ENCODE measurements at places on chromosomes 2 and 18.

DNA sequence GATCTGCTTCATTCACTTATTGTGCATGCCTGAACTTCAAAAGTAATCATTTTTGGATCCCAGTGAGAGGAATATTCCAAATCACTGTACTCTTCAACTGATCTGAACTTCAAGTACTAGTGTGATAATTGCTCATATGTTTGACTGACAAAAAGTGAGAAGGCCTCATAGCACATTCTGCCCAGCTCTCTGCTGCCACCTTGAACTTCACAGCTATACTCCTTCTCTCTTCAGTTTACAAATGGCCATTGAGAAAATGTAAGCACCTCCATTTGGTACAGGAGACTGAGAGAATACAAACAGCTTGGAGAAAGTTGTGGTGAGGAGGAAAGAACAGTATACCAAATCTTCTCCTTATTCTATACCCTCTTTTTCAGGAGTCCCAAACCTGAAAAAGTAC, 946.0 kb upstream of the CHAC2 start:
- no peak for DNase-seq

GRCh38 chr2:68284896-68285295, 32.6 kb upstream of the PPP3R1 start:
- DNase-seq = no peak

DNA sequence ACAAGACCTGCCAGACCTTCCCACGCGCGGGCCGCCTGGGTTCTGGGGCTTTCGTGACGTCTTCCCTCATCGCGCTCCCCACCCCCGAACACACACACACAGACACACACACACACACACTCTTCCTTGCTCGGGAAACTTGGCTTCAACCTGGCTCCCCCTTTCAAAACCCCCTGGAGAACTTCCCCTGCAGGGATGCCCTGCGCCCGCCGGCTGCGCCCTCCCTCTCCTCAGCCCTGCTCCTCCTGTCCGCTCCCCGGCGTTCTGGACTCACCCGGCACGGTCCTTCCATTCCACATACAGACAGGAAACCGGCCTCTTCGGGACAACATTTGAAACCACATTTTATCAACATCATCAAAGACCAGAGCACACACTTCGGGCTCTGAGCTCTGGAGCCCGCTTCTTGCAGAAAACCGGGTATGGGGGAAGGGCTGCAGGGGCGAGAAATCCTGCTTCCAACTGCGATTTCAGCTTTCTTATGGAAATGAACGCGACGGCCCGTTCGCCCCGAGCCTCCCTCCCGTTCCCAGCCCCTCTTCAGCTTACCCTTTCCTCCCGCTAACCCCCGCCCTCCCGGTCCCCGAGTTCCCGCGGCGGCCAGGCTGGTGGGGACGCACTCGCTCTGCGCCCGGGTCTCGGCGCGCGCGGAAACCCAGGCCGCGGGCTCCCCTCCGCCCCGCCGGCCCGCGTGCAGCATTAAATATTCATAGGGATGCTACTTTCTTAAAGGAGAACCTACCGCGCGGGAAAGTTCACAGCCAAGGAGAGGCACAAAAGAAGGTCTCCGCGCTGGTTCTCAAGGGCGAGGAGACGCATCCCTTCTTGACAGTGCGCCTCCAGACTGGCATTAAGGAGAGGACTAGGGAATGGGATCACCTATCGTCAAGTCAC, 18.3 kb downstream of the POU3F3 start:
- peak; percentile 61 for DNase-seq

- DNase-seq = no peak
Measured at GRCh38 chr18:69691008-69691760, 256.5 kb downstream of the CD226 start.

DNA sequence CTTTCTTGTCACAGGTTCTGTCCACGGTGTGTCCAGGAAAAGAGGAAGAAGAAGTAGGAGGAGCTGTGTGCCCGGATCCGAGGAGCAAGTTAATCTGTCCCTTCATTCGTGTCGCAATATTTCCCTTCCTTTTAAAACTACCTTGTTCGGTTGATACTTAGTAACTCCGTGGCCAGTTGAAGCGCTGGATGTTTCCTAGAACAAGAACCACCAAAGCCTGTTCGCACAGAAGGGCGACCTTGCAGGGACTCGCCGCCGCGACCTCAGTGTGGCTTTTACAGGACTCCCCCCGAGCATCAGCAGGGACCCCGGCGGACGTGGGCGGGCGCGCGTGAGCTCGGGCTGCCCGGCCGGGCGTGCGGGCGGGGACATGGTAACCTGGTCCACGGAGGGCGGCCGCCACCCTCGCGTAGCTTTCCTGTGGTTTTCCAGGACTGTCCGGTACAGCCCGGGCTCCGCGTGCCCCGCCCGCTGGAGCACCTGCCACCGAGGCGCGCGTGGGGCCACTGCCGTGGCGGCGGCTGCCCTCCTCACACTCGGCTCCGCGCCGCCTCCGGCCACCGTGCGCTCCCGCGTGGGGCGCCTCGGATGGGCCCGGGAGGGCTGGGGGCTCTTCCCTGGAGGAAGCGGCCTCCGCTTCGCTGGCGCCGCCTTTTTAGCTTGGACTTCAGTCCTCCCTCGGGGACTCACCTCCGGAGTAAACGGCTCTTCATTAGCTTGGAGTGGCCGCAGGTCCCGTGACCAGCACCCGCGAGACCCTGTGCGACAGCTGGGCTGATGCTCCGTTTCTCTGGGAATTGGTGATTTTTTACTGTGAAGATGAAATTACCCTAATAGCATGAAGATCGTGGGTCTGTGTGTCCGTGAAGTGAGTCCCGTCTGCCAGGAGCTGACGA, 9.2 kb upstream of the D2HGDH start:
- DNase-seq = no peak

DNA sequence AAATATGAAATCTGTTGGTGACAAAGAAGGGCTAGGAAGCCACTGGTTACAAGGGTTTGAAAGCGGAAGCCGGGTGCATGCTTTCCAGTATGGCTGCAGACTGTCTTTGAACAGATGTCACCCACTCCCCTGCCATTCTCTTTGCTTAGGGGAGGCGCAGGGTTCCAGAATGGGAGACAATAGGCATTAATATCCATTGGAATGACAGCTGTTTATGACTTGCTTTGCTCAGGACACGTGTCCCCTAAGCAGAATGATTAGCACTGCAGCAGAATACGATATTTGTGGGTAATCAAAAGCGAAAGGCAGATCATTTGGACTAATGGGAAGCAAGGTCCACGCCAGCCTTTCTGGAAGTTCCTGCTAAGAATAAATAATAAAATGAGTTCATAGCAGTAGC, 25.8 kb upstream of the NRP2 start:
- DNase-seq = no peak

- DNase-seq = peak; percentile 87
Measured at GRCh38 chr2:36650031-36650829, 46.3 kb upstream of the VIT start.

GRCh38 chr18:44946529-44947113, 265.9 kb downstream of the SETBP1 start:
- DNase-seq = no peak

DNA sequence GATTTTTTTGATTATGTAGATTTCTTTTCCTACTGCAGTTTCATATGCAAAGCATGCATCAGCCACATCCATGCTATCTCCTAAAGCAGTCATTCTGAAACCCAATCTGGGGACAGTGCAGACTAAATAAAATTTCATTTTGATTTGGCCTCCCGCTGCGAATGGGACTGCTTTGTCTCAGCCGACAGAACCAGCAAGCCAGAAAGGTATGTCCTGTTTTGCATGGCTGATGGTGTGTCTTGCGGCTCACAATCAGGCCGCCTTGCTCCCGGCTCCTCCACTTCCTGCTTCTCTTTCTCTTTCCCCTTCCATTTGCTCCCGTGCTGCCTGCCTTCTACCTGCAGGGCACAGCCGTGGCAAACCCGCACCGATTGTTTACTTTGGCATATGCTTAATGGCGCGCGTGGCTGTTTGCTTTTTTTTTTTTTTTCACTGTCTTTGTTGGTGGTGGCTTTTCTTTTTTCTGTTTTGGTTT, 419.6 kb upstream of the POU3F3 start:
- peak; percentile 80 for DNase-seq

DNA sequence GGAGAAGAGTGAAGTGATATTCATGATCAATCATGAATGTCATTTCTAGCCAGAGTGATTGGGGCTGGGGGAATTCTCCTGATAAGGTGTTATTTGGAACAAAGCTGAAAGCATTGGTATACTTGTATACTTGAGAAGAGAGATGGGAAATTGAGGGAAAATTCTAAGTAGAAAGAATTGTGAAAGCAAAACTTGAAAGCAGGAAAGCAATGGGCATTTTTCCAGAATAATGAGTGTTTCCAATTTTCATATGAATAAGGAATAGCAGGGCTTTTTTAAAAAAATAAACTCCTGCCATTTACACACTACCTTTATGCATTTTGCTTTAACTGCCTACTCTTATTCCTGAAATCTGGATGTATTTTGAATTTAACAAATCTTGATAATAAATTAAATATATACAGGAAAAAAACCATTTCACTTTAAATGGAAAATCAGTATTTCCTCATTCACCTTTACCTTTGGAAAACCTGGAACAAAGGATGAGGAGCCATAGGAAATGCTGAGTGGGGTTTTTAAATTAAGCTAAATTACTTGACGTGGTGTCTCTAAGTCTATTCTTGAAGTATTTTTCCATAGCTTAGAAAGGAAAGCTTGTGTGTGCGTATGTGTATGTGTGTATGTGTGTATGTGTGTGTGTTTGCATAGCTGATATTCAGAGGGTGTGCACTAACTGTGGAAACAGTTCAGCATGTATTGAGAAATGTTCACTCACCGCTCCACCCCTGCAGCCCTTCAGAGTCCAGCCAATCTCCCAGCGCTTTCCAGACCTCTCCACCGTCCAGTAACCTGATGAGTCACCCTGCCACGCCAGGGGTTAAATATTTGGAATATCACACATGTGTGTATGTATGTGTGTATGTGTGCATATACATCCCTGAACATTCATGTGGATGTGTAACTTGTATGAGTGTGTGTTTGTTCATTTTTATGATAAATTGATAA, 427.3 kb downstream of the THSD7B start:
- no peak for DNase-seq

DNA sequence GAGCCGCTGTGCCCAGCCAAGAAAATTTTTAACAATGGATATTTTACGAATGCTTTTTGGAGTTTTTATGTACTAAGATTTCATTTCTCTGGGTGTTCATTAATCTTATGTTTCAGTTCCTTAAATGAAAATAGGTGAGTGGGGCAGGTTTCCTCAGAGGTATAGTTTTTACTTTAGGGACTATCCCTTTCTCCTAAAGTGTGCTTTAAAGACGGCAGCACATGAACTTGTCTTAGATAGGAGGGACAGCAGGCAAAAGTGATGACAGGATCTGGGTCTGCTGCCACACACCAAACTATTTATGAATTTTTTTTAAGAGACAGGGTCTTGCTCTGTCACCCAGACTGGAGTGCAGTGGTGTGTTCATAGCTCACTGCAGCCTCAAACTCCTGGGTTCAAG, 8.0 kb upstream of the REL start:
- no peak for DNase-seq
